CD8-positive, alpha-beta memory T cell (primary cell): ENCODE measurements at places on chromosomes 12 and 14.

DNA sequence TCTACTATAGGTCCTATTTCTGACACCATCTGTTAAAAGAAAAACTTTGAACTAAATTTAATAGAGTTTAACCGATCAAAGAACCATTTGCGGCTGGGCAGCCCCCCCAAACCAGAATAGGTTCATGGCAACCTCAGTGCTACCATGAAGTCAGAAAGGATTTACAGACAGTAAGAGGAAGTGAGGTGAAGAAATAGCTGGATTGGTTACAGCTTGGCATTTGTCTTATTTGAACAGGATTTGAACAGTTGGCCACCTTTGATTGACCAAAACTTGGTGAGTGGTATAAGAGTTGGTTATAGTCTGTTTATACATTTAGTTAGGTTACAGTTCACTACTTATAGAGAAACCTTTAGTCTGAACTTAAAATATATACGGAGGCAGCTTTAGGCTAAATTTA lies 88.9 kb downstream of the TXNDC16 start:
- no peak for DNase-seq

DNA sequence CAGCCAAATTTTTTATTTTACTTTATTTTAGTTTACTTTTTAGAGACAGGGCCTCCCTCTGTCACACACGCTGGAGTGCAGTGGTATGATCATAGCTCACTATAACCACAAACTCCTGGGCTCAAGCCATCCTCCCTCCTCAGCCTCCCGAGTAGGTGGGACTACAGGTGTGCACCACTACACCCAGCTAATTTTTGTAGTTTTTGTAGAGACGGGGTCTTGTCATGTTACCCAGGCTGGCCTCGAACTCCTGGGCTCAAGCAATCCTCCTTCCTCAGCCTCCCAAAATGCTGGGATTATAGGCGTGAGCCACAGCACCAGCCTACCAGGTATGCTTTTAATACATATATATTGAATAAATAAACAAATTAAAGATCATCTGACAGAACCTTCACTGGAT lies 32.7 kb upstream of the LTA4H start:
- DNase-seq: no peak

DNA sequence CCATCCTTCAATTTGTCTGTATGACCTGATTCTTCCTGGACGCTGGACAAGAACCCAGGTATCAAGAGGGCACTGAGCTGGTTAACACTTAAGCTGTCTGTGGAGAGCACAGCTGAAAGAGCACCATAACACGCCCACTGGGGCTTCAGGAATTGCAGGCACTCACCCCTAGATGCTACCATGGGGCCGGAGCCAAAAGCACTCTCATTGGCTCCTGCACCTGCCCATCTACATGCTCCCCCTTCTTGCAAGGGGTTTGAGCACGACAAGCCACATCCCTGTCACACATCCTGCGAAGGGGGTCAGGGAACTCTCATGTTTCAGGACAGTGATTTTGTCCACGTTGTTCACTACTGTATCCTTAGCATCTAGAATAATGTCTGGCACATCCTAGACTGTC lies 35.1 kb upstream of the TBC1D15 start:
- no peak for DNase-seq

DNA sequence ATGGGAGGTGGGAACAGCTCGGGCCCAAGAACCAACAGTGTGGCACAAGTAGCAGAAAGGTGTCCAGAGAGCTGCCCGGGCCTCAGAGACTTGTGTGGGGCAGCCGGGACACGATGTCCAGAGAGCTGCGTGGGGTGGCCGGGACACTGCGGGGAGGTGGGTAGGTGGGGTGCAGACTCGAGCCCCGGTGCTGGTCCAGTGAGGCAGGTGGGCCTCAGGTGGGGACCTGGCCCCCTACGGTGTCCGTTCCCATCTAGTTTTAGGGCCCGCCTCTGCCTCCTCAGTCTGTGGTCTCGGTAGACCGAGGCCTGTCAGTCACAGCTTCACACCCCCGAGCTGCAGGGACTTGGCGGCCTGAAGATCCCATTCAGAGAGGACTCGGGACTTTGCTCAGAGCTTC lies 6.3 kb upstream of the FBRSL1 start:
- DNase-seq: no peak
